Neural progenitor cell (in vitro differentiated cells): ENCODE measurements at places on chromosomes 7 and 10.

GRCh38 chr10:76553263-76554032 is 1084.2 kb downstream of the KCNMA1 start:
- DNase-seq, result no peak

GRCh38 chr10:7410301-7410861 is 453 bp downstream of the SFMBT2 start:
- peak; percentile 67 for DNase-seq

DNA sequence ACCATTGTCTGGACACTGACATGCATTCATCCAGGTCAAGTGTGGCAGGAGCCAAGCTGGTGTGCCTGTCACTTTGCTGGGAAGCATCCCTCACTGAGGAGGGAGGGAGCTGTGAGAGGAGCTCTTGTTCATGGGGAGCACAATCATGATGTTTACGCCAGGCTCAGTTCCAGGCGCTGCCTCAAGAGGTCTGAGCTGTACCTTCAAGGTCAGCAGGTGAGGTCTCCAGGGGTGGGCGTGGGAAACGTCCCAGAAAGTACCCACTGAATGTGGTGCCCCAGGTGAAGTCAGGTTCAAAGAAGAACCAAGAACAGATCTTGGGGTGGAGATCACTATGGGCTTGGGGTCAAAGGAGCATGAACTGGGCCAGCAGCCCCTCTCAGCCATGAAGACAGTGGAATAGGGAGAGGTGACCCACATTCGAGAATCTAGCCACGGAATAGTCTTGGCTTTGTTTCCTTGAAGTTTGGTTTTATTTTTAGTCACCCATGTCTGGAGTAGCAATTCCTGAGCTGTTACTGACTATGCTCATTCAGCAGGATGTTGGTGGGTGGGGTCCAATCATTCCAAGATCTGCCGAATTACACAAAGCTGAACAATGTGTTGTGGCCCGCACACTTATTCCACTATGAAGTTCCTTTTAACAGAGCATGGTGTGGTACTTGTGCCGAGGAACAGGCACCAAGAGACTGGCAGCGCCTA is 29.3 kb downstream of the NPS start:
- DNase-seq, result no peak

- no peak for DNase-seq
These were observed 10.5 kb downstream of the ST8SIA6 start for GRCh38 chr10:17443707-17444387.

- no peak for DNase-seq
These were observed 32.3 kb upstream of the NUB1 start for GRCh38 chr7:151309311-151309710.
